ENCODE measurements at places on chromosomes 3 and 15.

GRCh38 chr3:37907371-37907770 lies 45.7 kb downstream of the CTDSPL start:
- DNase-seq = no peak

- DNase-seq = no peak
Measured at GRCh38 chr15:40085266-40085665, 23.4 kb downstream of the BMF start.

- no peak for DNase-seq
Measured at GRCh38 chr3:37892927-37893600, 31.4 kb downstream of the CTDSPL start.

GRCh38 chr15:68080783-68081182 lies 26.7 kb downstream of the PIAS1 start:
- no peak for DNase-seq

DNA sequence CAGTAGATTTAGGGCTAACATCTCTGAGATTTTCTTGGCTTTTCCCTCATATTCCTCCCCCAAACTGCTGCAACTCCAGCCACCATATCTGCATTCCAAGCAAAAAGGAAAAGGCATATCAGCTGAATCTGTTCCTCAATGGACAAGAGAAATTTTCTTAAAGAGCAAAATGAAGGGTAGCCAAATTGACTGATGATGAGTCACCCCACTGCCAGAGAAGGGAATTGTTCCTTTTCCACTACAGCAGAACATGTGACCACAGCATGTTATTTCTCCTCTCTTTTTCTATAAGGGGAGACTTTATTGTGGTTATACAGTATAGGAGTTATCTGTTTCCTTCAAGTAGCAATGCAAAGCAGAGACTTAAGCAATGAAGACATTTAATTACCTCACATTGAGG lies 172.5 kb downstream of the MTHFS start:
- no peak for DNase-seq

DNA sequence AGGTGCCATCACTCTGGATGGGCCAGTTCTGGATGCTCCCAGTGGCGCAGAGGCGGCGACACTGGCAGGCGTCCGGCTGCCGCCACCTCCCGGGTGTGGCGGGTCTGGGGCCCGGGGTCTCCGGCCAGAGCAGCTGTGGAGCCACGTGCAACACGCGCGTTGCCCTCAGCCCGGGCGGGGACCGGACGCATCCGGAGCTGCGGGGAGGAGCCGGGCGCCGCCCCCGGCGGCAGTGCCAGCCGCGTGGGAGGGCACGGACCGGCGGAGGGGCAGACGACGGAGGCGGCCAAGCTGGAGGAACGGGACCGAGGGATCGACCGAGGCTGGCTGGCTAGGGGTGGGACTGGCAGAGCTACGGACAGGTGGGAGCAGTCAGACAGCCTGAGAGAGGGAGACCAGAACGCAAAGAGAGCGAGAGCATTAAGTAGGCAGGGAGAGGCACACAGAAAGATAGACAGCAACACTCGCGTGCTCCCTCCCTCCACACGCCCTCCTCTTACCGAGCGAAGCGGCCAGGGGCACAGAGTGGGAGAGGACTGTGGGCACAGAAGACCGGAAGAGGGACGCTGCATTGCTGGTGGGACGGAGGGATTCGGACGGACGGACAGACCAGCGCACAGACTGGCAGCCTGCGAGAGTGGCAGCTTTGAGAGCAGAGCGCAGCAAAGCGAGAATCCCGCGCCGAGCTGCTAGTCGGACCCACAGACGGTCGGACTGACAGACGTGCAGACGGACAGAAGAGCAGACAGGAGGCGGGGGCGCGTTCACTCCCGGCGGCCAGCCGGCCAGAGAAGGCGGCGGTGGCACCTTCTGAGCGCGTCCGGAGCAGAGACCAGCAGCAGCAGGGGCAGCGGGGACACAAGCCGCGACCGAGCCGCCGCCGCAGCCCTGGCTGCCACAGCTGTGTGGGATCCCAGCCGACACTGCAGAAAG lies at the start of gene ARPP21:
Gene ARPP21, plus strand, starts transcription at position 272 of the 933 bp plus-strand sequence. CDS start 42,227 bp downstream, outside the sequence.
- DNase-seq = no peak

- DNase-seq = no peak
Measured at GRCh38 chr15:89244574-89244903, 760 bp downstream of the FANCI start.

GRCh38 chr3:34283751-34284150 lies 485.3 kb downstream of the PDCD6IP start:
- DNase-seq = no peak

DNA sequence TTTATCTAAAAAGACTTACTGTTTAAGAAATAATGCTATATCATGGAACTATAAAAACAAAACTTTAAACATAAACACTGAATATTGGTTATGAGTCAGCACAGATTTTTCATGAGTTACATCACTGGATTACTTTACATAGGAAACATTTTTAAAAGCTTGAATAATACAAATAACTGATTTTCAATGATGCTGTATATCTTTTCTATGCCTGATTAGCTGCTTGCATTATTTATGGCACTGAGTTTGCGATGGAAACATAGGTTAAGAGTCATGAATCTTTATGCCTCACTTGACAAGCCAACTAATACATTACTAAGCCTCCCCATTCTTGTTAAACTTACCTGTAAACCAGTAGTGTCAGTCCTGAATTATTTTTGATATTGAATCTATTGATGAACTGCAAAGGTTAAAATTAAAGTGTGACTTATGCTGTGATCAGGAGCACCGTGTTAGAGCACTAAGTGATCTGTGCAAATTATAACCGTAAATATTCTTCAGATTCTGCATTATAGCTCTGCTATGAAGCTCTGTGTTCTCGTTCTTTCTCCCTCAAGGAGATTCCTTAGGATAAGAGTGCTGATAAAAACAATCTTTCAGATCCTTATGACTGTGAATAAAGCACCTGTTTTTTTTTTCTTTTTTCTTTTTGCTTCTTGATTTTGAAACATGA lies 437.3 kb upstream of the BCHE start:
- no peak for DNase-seq

DNA sequence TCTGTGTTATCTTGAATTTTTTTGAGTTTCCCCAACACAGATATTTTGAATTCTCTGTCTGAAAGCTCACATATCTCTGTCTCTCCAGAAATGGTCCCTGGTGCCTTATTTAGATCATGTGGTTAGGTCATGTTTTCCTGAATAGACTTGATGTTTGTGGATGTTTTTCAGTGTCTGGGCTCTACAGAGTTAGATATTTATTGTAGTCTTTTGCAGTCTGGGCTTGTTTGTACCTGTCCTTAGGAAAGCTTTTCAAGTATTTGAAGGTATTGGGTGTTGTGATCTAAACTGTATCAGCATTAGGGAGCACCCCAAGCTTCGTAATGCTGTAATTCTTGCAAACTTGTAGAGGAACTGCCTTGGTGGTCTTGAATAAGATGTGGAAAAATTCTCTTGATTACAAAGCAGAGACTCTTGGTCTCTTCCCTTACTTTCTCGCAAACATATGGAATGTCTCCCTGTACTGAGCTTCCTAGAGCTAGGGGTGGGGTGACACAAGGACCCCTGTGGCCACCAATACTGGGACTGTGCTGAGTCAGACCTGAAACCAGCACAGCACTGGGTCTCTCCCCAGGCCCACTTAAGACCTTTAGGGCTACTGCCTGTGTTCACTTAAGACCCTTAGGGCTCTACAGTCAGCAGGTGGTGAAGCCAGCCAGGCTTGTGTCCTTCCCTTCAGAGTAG lies 26.5 kb downstream of the TM4SF18 start:
- DNase-seq = no peak

- DNase-seq = peak; percentile 80
Measured at GRCh38 chr15:45587095-45587862, at the start of gene BLOC1S6. Gene BLOC1S6 (plus strand): TSS chr15:45587379. CDS start chr15:45587444, 65 bp downstream.

DNA sequence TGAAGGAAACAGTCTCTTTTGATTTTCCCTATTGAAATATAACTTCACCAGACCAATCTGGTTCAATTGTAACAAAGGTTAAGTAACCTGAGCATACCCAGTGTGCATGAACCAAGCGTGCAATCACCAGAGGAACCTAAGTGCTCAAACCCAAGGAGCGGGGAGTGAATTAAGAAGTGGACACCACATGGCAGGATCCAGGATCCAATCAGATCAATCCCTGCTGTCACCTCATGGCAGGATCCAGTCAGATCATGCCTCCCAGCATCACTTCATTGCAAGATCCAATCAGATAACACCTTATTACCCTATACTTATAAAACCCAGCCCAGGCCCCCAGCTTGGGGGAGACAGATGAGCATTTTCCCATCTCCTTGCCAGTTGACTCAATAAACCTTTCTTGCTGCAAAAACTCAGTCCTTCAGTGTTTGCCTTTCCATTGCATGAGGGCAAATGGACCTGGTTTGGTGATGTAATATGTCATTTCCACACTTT lies 38.9 kb upstream of the RNU6-1 start:
- DNase-seq = no peak

DNA sequence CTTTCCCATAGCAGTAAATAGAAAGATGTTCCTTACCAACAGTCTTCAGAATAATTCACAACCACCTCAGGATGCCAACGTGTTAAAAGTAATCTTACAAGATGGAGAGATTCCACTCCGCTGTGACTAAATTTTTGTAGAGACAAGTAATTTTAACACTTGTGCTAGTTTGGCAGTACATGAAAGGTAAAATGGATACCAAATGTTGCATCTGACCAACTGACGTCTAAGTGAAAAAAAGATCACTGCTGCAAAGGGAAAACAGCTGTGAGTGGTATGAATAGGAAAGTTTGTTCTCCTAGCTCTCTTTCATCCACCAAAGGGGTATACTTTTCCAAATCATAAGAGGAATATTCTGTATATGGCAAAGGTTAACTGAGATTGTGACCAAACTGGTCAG lies 2.6 kb downstream of the SPG21 start:
- DNase-seq = no peak

GRCh38 chr3:58660998-58661397 lies 5.6 kb downstream of the FAM3D start:
- no peak for DNase-seq

- no peak for DNase-seq
Measured at GRCh38 chr3:30686799-30687198, 80.4 kb downstream of the TGFBR2 start.

GRCh38 chr3:61862614-61863289 lies 301.4 kb downstream of the PTPRG start:
- DNase-seq = no peak

DNA sequence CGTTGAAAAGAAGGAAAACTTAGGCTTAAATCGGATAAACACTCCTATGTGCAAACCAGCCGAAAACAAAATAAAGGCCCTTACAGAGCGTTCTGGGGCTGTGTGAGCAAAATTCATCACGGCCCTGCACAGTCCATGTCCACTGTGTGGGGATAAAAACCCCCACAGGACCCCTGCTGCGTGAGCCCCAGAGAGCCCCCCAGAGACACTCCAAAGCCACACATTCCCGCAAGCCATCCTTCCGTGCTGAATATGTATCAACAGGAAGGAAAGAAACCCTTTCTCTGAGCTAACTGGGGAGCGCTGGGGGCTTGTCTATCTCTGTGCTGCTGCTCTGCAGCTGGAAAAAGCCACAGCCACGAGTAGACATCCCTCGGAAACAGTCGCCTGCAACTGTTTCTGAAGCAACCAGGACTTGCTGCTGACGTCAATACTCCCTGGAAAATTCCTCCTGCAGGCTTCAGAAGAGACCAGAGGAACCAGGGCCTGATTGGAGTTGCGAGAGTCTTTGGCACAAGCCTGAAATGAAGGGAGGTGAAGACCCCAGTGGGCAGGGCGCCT lies 72.7 kb downstream of the NUP210 start:
- no peak for DNase-seq

DNA sequence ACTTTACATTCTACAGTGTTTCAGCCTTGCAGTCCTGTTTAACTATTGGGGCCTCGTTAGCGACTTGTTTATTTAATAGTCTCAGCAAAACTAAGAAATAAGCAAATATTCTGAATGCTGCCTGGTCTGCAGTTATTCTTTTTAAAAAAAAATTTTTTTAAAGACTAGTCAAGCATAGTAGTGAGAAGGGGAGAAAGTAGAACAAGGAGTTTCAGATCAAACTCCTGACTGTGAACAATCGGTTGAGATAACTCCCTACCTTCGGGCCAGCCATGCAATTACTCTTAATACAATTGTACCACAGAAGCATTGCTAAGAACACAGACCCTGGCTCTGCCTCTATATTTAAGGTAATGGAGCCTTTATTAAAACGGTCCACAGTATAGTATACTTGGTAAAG lies 5.8 kb upstream of the DUT start:
- DNase-seq = no peak

GRCh38 chr3:180000500-180000899 lies 36.2 kb downstream of the PEX5L start:
- no peak for DNase-seq

- DNase-seq = no peak
Measured at GRCh38 chr3:8366219-8366810, 135.3 kb upstream of the LMCD1 start.

DNA sequence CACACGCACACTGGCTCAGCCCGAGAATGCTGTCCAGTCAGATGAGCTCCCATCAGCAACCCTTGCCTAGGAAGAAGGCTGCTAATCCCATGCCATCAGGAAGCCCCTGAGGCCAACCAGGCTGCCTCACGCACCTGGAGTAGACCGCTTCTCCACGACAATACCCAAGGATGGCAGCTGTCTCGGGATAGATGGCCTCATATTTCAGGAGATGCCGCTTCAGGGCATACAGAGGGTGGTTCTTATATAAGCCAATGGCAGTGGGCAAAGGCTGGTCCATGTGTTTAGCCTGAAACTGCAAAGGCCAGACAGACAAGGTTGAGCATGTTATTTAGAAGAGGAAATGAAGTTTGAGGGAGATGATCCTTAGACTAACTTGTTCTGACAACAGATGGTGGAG lies 22.2 kb downstream of the XPC start:
- DNase-seq = no peak

- no peak for DNase-seq
Measured at GRCh38 chr15:64635499-64636495, 139.6 kb downstream of the RBPMS2 start.

DNA sequence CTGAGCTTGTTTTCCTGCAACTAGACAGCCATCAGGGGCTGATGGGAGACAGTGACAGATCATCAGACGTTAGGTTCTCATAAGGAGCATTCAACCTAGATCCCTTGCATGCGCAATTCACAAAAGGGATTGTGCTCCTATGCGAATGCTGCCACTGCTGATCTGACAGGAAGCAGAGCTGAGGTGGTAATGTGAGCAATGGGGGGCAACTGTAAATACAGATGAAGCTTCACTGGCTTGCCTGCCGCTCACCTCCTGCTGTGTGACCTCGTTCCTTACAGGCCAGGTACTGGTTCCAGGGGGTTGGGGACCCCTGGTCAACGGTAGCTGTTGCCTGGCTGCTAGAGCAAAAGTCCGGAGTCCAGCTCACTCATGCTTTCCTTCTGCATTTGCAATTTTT lies 26.4 kb upstream of the KCNAB1 start:
- no peak for DNase-seq

DNA sequence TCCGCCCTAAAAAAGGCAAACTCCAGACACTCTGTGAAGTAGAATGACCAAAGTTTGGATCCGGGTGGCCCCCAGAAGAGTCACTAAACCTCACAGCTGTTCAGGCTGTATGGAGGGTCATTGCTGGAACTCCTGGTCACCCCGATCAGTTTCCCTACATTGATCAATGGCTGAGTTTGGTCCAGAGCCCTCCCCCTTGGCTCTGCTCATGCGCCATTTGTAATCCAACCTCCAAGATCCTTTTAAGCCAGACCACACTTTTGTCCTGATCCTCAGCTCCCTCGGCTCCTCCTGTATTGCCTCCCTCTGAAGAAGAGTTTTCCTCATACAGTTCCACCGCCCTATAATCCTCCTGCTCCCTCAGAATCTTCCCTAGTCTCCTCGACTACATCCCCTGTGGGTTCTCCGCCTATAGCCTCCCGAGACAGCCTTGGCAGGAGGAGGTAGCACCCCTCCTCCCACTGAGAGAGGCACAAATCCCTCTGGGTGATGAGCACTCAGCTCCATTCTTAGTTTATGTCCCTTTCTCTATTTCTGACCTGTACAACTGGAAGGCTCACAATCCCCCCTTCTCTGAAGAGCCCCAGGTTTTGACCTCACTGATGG lies 42.2 kb downstream of the ZBTB11 start:
- DNase-seq = no peak

Data from stimulated activated CD8-positive, alpha-beta memory T cell treated with anti-CD3 and anti-CD28 coated beads, Interleukin-4, amount 100 ng/mL, for 24 hours (primary cell).